ENCODE measurements at places on chromosomes 16 and 17.

- DNase-seq = no peak
These were observed 15.5 kb downstream of the SNX11 start for GRCh38 chr17:48123111-48123510.

GRCh38 chr16:23962001-23962400 lies 126.2 kb downstream of the PRKCB start:
- DNase-seq = no peak

- DNase-seq = peak; percentile 31
These were observed 92.7 kb upstream of the NOL11 start for GRCh38 chr17:67624886-67625656.

DNA sequence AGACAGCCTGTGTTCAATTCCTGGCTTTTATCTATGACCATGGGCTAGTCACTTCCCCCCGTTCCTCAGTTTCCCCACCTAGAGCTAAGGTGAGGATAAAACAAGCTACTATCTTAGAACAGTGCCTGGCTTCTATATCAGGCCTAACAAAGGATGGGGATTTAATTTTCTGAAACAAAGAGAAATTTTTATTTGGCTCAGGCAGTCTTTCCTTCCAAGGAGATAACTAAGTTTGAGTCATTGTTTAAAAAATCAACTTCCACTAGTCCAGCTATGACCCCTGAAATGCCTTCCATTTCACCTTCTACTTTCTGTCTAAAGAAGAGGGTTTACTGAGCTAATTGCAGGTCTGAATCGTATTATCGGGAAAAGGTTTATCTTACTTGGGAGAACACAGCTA lies 99.0 kb downstream of the CMIP start:
- DNase-seq = no peak

- no peak for DNase-seq
These were observed 26.8 kb downstream of the COG4 start for GRCh38 chr16:70496513-70496912.

DNA sequence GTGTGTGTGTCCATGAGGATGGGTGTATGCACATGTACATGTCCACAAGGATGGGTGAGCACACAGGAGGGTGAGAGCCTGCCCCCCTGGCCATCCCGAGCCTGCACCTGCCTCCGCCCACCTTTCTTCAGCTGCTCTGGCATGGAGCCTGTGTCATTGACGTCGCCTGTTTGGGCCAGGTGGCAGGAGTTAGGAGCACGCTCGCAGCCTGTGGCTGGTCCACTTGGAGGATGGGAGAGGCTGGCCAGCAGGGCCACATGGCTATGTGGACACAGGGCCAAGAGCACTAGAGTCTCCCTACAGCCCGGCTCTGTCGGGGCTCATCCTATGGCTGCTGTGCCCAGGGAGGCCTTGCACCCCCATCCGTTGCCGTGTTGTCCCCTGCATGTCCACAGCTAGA lies 21.4 kb downstream of the BAHCC1 start:
- no peak for DNase-seq

GRCh38 chr17:36673637-36674277 lies 72.4 kb downstream of the MRM1 start:
- DNase-seq = no peak

DNA sequence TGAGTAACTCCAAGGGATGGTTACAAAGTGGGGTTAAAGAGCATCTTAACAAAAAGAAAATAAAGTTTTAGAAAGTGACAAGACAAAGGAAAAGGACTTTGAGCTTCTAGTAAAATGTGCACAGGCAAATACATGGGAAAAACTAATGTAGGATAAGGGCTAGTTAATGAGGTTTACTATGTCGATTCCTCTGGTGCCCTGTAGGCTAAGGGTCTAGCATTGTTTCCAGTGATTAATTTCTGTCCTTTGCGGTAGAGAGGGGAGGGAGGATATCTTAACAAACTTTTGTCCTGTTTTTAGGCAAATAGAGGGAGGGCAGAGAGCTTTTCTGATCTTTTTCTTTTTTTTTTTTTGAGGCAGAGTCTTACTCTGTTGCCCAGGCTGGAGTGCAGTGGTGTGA lies 96.6 kb upstream of the SIAH1 start:
- DNase-seq = no peak

DNA sequence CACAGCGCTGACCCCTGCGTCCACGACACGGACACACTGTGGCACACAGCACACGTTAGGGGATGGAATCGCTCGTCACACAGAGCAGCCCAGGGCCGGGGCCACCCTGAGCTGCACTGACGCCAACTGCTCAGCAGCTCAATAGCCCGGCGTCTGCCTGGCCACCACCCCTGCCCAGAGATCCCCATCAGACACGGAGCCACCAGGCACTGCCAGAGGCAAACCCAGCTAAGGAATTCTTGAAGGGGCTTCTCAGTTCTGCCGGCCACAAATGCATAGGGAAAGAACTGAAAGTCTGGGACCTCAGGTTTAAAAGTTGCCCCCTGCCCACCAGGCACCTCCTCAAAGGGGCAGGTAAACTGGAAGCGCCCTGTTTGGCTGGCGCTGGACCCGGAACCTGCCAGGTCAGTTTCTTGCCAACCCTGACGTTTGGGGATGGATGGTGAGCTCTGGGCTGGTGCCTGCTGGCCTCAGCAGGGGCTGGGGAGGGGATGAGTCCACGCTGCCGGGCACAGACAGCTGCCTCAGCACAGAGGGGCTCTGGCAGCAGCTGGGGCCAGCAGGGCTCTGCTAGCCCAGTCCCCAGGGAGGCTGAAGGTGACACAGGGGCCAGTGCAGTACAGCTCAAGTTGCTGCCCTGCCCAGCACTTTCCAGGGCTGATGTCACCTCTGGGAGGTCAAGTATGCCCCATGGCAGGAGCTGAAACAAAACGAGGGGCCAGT lies 33.2 kb downstream of the TIMM22 start:
- DNase-seq = no peak

GRCh38 chr16:85746460-85747215 lies 4.3 kb downstream of the C16orf74 start:
- no peak for DNase-seq

GRCh38 chr16:16909126-16909525 lies 530.2 kb downstream of the NPIPA7 start:
- no peak for DNase-seq

GRCh38 chr16:35485915-35486314 lies 2026.5 kb downstream of the TP53TG3F start:
- no peak for DNase-seq

- no peak for DNase-seq
These were observed 446.6 kb downstream of the KCNJ18 start for GRCh38 chr17:22138861-22139469.

DNA sequence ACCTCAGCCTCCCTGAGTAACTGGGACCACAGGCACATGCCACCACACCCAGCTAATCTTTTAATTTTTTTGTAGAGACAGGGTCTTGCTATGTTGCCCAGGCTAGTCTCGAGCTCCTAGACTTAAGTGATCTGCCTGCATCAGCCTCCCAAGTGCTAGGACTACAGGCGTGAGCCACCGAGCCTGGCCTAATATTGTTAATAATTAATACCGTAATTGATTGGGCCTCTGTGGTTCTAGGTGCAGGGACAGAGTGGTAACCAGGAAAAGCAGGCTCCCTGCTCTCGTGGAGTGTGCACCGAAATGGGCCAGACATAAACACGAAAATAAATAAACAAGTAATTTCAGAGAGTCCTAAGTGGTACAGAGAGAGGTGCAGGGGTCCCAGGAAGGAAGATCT lies 241.0 kb downstream of the GSG1L start:
- DNase-seq = no peak

- no peak for DNase-seq
These were observed 42.9 kb downstream of the GAS7 start for GRCh38 chr17:10155371-10156076.

- DNase-seq = no peak
These were observed 51.7 kb downstream of the SNX11 start for GRCh38 chr17:48159232-48159631.

DNA sequence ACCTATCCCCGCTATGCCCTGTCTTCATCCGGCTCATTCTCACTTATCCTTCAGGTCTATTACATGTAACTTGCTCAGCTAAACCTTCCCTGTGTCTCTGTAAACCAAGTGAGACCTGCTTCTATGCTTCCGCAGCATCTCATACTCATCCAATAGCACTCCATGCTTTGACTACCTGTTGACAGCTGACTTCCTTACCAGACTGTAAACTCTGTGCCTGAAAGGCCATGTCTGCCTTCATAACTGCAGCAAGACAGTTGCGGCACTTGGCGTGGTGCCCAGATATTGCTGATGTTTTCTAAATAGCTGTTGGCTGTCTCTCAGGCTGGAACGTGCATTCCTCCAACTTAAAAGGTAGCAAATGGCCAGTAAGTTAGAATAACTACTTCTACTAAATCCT lies 1.8 kb upstream of the OR1E1 start:
- no peak for DNase-seq

GRCh38 chr16:73054813-73055482 lies 7.0 kb upstream of the ZFHX3 start:
- DNase-seq = no peak

DNA sequence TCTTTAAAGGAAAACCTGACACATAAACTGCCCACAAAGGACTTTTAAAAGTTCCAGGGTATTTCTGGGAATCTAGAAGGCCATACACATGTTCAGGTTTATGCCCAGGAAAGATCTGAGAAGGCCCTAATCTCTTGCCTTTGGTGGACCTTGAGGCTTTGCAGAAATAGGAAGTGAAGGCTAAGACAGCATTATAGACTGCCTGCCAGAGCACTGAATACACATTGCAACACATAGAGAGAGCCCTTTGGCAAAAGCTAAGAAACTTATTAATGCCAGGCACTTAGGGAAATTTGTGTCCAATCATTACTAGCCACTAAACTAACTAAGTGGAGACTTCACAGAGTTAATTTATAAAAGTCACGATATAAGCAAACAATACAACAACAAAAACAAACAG lies 70.4 kb downstream of the MMD start:
- no peak for DNase-seq

DNA sequence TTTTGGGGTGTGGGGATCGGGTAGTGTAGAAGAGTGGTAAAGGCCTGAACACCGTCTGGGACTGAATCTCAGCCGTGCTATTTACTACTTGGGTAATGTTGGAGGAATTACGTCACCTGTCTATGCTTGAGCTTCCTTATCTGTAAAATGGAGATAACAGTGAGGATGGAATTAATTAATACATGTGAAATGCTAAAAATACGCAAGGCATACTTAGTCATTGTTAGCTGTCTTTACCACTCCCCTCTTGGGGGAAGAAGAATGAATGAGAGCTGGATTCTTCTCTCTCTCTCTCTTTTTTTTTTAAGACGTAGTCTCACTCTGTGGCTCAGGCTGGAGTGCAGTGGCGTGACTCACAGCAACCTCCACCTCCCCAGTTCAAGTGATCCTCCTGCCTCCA lies 41.1 kb upstream of the TANGO6 start:
- no peak for DNase-seq

GRCh38 chr16:54175169-54175551 lies 111.4 kb downstream of the IRX3 start:
- no peak for DNase-seq

DNA sequence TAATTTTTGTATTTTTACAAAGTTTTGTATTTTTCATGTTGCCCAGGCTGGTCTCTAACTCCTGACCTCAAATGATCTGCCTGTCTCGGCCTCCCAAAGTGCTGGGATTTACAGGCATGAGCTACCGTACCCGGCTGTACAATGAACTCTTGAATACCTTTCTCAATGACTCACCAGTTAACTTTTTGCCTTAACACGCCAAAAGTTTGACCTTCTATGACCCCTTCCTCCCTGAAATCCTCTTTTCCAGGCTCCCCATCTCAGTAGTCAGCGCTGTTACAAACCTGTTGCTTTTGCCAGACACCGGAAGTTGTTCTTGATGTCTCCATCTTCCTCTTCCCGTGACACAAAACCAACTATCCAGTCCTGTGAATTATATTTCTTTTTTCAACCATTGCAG lies 158.1 kb upstream of the ASIC2 start:
- DNase-seq = no peak

- DNase-seq = no peak
These were observed 44.6 kb downstream of the WSB1 start for GRCh38 chr17:27338536-27338985.

DNA sequence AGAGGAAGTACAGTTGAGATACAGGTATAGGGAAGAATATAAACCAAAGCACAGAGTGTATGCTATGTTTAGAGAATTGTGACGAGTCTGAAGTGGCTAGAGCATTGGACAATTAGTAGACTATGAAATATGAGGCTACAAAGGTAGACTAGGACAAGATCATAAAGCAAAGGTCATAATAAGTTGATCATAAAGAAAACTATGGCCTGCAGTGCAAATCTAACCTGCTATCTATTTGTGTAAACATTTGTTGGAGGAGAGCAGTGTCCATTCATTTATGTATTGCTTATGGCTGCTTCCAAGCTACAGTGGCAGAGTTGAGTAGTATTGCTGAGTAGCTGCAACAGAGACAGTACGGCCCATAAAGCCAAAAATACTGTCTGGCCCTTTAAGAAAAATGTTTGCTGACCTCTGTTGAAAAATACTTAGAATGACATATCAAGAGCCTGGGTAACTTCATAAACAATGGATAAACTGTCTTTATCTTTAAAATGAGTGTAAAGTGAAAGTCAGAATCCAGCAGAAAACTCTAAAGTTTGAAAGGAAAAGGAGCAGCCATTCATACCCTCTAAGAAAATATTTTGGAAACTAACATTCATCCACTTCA lies 14.5 kb upstream of the OR1E2 start:
- DNase-seq = no peak

GRCh38 chr16:62615526-62615925 lies 579.3 kb upstream of the CDH8 start:
- no peak for DNase-seq

GRCh38 chr16:54072237-54072636 lies 214.3 kb downstream of the IRX3 start:
- DNase-seq = no peak

DNA sequence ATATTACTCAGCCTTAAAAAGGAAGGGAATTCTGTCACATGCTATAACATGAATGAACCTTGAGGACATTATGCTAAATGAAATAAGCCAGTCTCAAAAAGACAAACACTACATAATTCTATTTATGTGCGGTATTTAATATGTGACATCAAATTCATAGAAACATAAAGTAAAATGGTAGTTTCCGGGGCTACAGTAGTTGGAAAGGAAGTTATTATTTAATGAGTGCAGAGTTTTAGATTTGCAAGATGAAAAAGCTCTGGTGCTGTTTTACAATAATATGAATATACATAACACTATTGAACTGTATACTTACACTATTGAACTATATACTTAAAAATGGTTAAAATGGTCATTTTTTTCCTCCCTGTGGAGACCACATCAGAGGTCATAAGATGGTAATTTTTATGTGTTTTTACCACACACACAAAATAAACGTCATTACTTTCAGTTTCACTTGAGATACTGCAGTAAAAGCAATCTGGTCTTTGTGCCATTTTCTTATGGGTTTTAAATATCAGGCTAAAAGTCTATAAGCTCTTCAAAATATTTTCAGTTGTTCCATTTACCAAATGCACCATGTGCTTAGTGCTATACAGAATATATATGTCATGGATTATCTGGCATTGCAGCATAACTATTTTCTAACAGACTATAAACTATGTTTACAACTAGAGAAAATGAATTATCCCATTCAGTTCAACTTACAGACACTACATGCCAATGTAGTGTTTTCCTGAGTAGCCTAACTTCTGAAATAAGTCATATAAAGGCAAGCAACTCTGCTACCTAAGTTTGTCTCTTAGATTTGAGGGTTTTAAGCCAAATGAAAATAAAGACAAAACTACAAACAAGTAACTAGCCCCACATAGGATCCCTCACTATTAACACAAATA lies 90.9 kb downstream of the SPAG9 start:
- DNase-seq = no peak
